ENCODE measurements at places on chromosomes 12 and 14. TPM values are rescaled to one million over a fixed set of nuclear protein-coding genes. Genes with fewer than 3 reads are reported as not detected.

PPP4R3A gene
- total RNA-seq = 86.2 TPM

OTOGL gene
- total RNA-seq = 1.8 TPM

IGF1 gene
- total RNA-seq = not detected

DBX2 gene
- total RNA-seq = not detected

NUAK1 gene
- total RNA-seq = 61.4 TPM

SAMD4A gene
- total RNA-seq = 21.7 TPM

WASHC3 gene
- 50.7 TPM for total RNA-seq

OR11H7 gene
- total RNA-seq = not detected

RTL1 gene
- not detected for total RNA-seq

TMEM30B gene
- under 0.01 TPM for total RNA-seq

TAS2R14 gene
- 1.3 TPM for total RNA-seq

TMEM132D gene
- not detected for total RNA-seq

DACT1 gene
- total RNA-seq = 0.46 TPM

E2F7 gene
- total RNA-seq = 6.8 TPM

MIPOL1 gene
- 30.2 TPM for total RNA-seq

MFAP5 gene
- total RNA-seq = not detected

TMEM233 gene
- total RNA-seq = 1.2 TPM

MIP gene
- total RNA-seq = not detected

NYNRIN gene
- 14.3 TPM for total RNA-seq

CIROP gene
- total RNA-seq = not detected

STXBP6 gene
- not detected for total RNA-seq

RNASE3 gene
- not detected for total RNA-seq

RNASE4 gene
- total RNA-seq = 4.1 TPM

C14orf132 gene
- 3.6 TPM for total RNA-seq

DCN gene
- total RNA-seq = 47.1 TPM

SLC35F4 gene
- not detected for total RNA-seq

TAS2R9 gene
- total RNA-seq = not detected

PCED1B gene
- 1.1 TPM for total RNA-seq

Data from epithelial cell of umbilical artery (primary cell).